Fibroblast of villous mesenchyme (primary cell): ENCODE measurements at places on chromosomes 5 and 9. TPM values are rescaled to one million over a fixed set of nuclear protein-coding genes. Genes with fewer than 3 reads are reported as not detected.
A peak's percentile ranks its signal among the peaks of the same experiment; 100 is the strongest.

The SERINC5 gene
- 13.8 and 15.5 TPM in 2 replicates for total RNA-seq

The PROB1 gene
- 3.9 and 4.3 TPM in 2 replicates for total RNA-seq

The FBN2 gene
- 81.6 and 137 TPM in 2 replicates for total RNA-seq

The MFAP3 gene
- 66.0 and 113 TPM in 2 replicates for total RNA-seq

The PCDHB14 gene
- total RNA-seq: 0.32 and 0.43 TPM in 2 replicates

The IFNK gene
- not detected in 2 replicates for total RNA-seq

The BOD1 gene
- 66.0 and 74.3 TPM in 2 replicates for total RNA-seq

The PCDHGA9 gene
- total RNA-seq: 4.7 and 5.2 TPM in 2 replicates

The EMB gene
- 0.86 and 0.97 TPM in 2 replicates for total RNA-seq

The ST8SIA4 gene
- total RNA-seq: 3.5 and 4.8 TPM in 2 replicates

The PNPLA7 gene
- total RNA-seq: 0.64 and 1.3 TPM in 2 replicates

The BAAT gene
- total RNA-seq: under 0.01 TPM in 1 of 2 replicates, not detected in the other

The PCDHGB1 gene
- total RNA-seq: 2.2 and 2.3 TPM in 2 replicates

The LECT2 gene
- total RNA-seq: not detected in 2 replicates

The GIN1 gene
- 4.2 and 7.8 TPM in 2 replicates for total RNA-seq

DNA sequence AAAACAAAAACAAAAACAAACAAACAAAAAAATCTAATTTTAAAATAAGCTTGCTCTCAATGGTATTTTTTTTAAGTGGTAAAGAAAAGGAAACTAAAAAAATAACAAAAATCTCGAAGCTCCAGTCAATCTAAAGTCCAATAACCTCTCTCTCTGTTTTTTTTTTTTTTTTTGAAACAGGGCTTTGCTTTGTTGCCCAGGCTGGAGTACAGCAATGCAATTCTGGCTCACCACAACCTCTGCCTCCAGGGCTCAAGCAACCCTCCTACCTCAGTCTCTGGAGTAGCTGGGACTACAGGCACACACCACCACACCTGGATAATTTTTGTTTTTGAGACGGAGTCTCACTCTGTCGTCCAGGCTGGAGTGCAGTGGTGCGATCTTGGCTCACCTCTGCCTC, 25.9 kb upstream of the GLDC start:
- no peak for DNase-seq

DNA sequence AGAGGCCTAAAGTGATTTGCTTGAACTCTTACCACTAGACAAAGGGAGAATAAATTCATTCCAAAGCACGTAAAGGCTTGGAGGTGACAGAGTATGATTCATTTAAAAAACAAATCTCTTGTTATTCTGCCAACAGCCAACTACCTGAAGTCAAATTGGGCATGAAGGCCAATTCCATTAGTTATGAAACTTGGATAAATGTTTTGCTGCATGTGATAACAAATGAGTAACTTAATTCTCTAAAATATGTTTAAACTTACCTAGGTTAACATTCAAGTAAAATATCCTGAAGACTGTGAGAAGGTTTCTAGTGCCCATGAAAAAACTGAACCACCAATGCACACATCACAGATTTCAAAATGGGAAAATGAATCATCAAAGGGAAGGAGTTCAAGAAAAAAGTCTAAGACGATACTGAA, 120.1 kb upstream of the TSLP start:
- DNase-seq: no peak

DNA sequence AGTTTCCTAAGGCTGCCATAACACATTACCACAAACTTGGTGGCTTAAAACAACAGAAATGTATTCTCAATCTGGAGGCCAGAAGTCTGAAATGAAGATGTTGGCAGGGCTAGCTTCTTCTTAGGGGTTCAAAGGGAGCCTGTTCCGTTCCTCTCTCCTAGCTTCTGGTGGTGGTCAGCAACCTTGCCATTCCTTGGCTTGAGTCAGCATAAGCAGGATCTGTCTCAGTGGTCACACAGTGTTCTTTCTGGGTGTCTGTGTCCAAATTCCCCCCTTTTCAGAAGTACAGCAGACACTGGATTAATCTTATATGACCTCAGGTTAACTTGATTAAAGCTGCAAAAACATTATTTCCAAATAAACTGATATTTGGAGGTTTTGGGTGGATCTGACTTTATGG, 2.1 kb upstream of the OSMR start:
- DNase-seq: no peak

- no peak for DNase-seq
These were observed 649 bp downstream of the CCDC187 start for GRCh38 chr9:136303066-136303824.

DNA sequence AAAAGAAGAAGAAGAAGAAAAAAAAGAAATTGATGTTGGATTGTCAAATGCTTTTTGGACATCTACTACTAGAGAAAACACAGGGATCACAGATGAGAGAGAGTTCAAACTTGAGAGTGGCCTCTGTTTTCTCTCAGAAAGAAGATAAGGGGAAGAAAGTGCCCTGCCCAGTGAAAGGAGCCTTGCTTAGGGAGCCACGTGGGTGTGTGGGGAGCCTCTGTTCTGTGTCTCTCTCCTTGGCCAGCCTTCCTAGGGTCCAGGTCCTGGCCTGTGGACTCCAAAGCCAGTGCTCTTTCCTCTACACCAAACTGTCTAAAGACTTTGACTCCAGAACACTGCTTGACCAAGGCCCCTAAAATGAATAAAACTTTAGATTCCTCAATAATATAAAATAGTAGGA, 22.0 kb upstream of the COL15A1 start:
- peak; percentile 58 for DNase-seq

- no peak for DNase-seq
These were observed 46.7 kb downstream of the GRIA1 start for GRCh38 chr5:153537207-153537606.

GRCh38 chr5:147216552-147217154, 18.2 kb upstream of the STK32A start:
- peak; percentile 8 for DNase-seq

- DNase-seq: no peak
These were observed 35.6 kb upstream of the COL5A1 start for GRCh38 chr9:134605966-134606357.

- DNase-seq: no peak
These were observed at the start of the genes EIF4E1B and SNCB for GRCh38 chr5:176629853-176630680. Gene EIF4E1B (plus strand): TSS chr5:176630675. CDS start chr5:176642788, 12,113 bp downstream. Gene SNCB (minus strand): TSS chr5:176630534. CDS start chr5:176629654, 880 bp downstream.

DNA sequence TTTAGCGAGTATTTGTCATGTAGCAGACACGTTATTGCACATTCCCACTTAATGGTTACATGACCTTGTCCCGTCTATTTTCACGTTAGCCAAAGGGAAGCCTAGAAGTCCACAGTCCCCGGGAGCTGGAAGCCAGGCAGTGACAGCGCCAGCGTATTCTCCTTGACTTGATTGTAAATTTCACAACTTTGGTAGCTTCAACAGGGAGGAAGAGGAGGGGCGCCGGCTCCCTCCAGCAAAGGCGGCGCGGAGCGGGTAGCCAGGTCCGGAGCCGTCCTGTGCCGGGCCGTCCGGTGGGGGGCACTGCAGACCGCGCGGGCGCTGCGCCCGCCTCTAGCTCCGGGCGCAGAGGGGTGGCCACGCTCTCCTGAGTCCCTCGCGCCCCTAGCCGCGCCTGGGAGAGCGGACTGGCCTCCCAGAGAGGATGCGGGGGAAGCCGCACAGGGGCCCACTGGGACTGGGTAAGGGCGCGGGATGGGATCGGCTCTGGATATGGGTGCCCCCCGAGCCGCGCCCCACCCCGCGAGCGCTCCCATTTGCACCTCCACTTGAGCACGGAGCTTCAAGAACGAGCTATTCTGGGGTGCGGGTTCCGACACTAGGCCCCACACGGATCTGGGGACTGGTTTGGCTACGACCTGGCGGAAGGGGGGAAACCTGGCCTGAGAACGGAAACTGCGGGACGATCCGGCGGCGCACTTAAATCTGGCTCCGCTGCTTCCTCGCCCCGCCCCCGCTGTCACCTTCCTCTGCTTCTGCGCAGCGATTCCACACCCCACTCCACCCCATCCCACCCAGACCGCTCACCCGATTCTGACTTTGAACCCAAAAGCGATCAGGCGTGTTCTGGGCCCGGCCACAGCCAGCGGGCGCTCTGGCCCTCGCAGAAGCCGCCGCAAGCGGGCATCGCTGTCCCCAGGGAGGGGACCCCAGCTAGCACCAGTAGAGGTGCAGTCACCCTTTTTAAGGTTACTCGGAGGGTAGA, 23.8 kb downstream of the KLF4 start:
- DNase-seq: peak; percentile 73

- DNase-seq: no peak
These were observed 10.9 kb downstream of the RIC1 start for GRCh38 chr9:5639816-5640215.

DNA sequence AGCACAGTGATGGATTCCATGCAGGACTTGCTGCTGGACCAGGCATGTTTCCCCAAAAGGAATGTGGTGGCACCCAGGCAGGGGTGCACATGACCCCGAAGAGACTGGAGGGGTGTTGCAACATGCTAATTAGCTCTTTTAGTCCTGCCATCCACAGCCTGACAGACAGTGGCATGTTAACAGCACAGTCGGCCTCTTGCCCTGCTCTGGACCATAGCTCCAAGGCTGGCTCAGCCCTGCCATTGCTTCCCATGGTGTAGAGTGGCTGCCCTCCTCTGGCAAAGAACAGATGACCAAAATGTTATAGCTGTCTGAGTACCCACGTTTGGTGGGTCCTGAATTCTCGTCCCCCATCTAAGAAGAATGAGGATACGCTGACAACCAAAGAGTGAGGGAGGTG, 736.4 kb upstream of the PTPRD start:
- no peak for DNase-seq

DNA sequence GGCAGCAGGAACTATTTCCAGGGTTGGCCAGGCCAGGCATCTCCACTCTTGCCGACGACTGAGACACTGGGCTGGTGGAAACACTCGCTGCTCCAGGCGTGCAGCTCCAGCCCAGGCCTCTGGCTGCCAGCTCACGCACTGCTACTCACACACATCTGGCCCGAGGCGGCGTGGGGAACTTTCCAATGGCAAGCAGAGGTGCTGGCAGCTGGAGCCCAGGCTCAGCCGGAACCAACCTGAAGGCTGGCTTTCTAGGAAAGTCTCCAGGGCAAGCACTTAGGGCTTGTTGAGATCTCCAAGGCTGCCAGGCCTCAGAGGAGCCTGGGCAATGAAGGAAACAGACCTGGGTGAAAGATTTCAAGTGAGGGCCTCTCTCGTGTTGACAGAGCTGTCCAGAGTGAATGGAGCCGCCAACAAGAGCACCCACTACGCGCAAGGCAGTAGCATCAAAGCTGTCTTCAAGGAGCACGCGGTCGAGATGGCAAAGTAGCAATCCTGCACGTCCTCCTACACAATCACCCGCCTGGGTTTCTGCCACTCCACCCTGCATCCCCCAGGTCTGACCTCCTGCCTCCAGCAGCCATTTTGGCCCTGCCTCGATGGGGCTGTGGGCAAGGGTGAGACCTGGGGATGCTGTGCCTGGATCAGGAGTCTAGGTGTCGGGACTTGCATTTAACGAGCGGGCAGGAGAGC, 14.4 kb downstream of the SH3PXD2B start:
- DNase-seq: no peak

DNA sequence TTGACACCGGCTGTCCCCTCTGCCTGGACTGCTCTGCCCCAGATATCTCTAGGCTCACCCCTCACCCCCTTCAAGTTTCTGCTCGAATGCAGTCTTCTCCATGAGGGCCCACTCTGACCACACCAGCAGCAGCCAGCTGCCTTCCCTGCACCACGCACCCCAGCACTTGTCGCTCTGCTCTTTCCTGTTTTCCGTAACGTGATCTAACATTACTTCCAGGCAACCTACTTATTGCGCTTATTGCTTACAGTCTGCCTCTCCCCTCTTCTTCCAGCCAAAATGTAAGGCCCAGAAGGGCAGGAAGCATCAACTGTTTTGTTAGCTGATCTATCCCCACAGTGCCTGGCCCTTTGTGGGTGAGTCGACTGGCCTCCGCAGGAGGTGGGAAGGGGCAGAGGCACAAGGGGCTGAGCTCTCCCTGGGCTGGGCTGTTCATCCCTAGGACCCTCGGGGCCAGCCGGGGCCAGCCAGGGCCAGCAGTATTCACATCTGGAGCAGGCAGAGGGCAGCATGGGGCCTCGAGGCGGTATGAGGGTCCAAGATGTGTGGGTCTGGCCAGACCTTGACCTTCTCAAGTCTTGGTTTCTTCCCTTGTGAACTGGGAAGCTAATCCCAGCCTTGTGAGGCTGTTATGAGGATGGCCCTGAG, 11.6 kb upstream of the DBN1 start:
- no peak for DNase-seq

GRCh38 chr5:50415912-50416311, 25.2 kb downstream of the EMB start:
- no peak for DNase-seq

GRCh38 chr9:33782395-33783152, 12.8 kb upstream of the PRSS3 start:
- DNase-seq: peak; percentile 76

- DNase-seq: peak; percentile 93
These were observed 666.4 kb upstream of the ZNF608 start for GRCh38 chr5:125412561-125413495.

- DNase-seq: no peak
These were observed 411.7 kb upstream of the KCNN2 start for GRCh38 chr5:113950186-113950585.

GRCh38 chr5:11734369-11734768, 169.9 kb downstream of the CTNND2 start:
- no peak for DNase-seq

GRCh38 chr9:75149841-75150241, 61.5 kb downstream of the OSTF1 start:
- DNase-seq: peak; percentile 20

DNA sequence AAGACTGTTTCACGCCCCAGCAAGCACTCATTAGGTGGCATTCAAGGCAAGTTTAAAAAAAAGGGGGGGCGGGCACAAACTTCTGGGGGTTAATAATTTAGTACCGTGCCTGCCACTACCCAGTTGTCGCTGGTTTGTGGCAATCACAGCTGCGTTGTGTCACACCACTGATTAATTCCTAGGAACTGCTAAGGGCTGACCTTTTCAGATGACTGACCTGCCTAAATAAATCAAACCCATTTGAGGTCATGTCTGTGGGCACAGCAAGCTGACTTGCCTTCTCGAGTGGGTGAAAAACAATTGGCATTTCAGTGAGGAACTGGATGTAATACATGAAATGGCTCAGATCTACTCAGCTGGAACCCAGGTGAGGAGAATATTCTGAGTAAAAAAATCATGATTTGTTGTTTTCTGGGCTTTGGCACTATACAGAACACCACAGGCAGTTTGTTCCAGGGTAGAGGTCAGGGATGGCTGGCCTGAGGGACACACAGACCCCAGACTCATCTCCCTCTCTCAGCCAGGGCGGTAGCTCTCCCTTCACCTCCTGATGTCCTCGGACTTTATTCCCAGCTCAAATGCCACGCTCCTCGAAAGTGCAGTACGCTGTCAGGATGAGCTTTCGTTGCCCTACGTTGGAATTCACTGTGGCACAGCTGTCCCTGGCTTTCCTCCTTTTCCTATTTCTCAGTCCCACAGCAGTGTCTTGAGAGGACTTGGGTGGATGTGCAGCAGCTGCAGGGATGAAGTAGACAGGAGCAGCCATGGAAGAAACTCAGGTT, 15.5 kb upstream of the MGAT1 start:
- no peak for DNase-seq

DNA sequence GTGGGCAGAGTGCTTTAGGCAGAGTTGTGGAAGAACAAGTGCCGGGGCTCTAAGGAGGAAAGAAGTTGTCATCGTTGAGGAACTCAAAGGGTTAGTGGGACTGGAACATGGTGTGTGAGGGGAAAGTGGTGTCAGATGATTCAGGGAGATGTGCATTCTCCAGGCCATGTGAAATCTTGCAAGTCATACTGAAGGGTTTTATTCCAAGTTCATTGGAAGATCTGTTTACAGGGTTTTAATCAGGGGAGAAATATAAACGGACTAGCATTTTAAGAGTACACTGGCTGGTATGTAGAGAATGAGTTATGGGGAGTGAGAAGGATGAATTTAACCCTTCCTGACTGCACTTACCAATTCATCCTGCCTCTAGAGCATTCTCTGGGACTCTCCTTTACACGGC, 49.3 kb downstream of the NR2F1 start:
- DNase-seq: no peak

- DNase-seq: no peak
These were observed 34.1 kb upstream of the PCA3 start for GRCh38 chr9:76729980-76730737.
